Stimulated activated CD4-positive, alpha-beta T cell treated with anti-CD3 and anti-CD28 coated beads, Interleukin-15, amount 100 ng/mL, for 1 hour (primary cell): ENCODE measurements at places on chromosomes 4 and X.

DNA sequence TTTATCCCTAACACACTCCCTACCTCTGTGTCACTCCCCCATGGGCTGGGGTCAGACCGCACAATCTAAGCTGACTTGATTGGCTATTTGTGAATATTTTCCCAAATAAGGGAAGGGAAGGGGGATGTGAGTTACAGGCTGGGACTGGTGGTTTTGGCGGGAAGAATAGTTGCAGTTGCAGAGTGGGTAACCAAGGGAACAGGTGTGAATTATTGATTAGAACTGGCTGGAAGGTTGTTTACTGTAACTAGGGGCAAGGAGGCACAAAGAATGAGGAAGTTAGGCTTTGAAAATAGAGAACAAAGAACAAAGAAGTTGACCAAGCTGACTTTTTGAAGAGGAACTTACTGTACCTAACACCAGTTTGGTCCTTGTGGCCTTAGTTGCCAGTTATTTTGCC lies 88.0 kb upstream of the XAGE2 start:
- DNase-seq: no peak

DNA sequence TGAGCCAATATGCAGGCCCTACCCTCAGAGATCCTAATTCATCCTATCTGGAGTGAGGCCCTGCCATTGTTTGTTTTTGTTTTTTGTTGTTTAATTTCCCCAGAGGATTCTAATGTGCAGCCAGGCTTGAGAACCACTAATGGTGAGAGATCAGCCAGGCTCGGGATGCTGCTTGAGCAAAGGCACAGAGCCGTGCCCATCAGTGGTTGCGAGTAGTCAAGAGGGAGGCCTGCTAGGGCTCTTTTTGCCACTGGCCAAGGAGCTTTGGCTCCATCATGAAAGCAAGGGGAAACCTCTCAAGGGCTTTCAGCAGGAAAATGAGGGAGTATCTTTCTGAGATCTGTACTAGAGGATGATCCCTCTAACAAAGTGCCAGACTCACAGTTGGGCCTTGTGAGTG lies 2.7 kb downstream of the TCEANC start:
- DNase-seq: no peak

- no peak for DNase-seq
Observed at GRCh38 chr4:7029921-7030320, 13.3 kb upstream of the TADA2B start.

GRCh38 chr4:106303548-106304281 lies 12.3 kb downstream of the TBCK start:
- no peak for DNase-seq

- DNase-seq: no peak
Observed at GRCh38 chr4:76485450-76485849, 50.4 kb downstream of the SHROOM3 start.
